ENCODE measurements at places on chromosomes 5 and 9. TPM values are rescaled to one million over a fixed set of nuclear protein-coding genes. Genes with fewer than 3 reads are reported as not detected.

Gene IFNB1
- total RNA-seq = not detected

GRCh38 chr5:52767766-52768480 is 19.8 kb upstream of the ITGA1 start:
- no peak for DNase-seq

Gene SLCO4C1
- 1.0 TPM for total RNA-seq

Gene ACTBL2
- not detected for total RNA-seq

DNA sequence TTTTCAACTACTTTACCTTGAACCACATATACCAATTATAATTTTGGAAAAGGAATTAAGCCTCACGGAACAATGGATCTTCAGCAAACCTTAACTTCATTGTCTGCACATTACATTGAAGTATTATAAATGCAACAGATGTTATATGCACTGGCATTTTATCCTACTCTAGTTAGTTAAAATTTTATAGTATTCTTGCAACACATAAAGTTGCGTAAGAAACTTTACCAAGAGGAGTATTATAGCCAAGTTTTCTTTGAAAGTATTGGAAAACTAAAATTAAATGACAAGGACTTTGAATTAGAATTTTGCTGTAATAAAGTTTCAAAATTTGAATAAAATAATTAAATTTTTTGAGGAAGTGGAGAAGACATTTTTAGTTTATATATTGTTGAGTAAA is 63.4 kb upstream of the SREK1 start:
- no peak for DNase-seq

Gene OBP2B
- total RNA-seq = not detected

Gene CER1
- not detected for total RNA-seq

- no peak for DNase-seq
Observed at GRCh38 chr9:74413876-74414275, 83.3 kb upstream of the RORB start.

Gene LECT2
- total RNA-seq = not detected

Gene SPATA31C1
- 0.21 TPM for total RNA-seq

Gene DNAH5
- 0.92 TPM for total RNA-seq
